ENCODE measurements at places on chromosomes 3 and 15.

GRCh38 chr15:59437817-59438624 is at the start of gene FAM81A:
Gene FAM81A (plus strand): TSS chr15:59438186. CDS start chr15:59458627, 20,441 bp downstream.
- peak; percentile 53 for DNase-seq

GRCh38 chr3:37256447-37256846 is 82.1 kb upstream of the LRRFIP2 start:
- no peak for DNase-seq

DNA sequence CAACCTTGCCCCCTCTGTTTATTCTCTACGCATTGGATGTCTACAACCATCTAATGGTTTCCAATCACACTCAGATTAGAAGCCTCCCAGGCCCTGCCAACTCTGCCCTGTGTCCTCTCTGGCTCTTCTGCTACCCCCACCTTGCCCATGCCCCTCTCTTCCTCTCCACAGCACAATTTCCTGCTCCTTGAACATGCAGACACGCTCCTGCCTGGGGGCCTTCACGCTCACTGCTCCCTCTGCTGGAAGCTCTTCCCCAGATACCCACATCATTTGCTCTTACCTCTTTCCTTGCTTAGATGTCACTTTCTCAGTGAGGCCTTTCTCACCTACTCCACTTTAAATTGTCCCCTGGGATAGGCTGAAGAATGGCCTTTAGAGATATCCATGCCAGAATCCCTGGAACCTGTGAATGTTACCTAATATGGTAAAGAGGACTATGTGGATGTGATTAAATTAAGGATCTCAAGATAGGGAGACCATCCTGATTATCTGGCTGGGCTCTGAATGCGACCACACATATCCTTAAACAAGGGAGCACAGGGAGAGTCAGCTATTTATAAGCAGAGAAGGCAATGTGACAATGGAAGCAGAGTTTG is 9.9 kb downstream of the KY start:
- no peak for DNase-seq

GRCh38 chr15:85706779-85707518 is 87.8 kb downstream of the KLHL25 start:
- no peak for DNase-seq

GRCh38 chr3:15819576-15819975 is 21.8 kb upstream of the ANKRD28 start:
- no peak for DNase-seq

GRCh38 chr3:144264794-144265193 is 293.2 kb downstream of the DIPK2A start:
- DNase-seq = no peak

DNA sequence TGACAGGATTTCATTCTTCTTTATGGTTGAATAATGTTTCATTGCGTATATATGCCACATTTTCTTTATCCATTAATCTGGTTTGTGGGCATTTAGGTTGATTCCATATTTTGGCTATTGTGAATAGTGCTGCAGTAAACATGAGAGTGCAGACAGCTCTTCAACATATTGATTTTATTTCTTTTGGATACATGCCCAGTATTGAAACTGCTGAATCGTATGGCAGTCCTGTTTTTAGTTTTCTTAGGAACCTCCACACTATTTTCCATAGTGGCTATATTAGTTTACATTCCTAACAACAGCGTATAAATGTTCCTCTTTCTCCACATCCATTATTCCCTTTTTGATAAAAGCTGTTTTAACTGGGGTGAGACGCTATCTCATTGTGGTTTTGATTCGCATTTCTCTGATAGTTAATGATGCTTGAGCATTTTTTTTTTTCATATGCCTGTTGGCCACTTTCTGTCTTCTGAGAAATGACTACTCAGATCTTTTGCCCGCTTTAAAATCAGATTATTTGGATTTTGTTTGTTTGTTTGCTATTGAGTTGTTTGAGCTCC is 21.7 kb downstream of the AQP9 start:
- DNase-seq = no peak

GRCh38 chr3:85670634-85671205 is 711.9 kb downstream of the CADM2 start:
- no peak for DNase-seq

DNA sequence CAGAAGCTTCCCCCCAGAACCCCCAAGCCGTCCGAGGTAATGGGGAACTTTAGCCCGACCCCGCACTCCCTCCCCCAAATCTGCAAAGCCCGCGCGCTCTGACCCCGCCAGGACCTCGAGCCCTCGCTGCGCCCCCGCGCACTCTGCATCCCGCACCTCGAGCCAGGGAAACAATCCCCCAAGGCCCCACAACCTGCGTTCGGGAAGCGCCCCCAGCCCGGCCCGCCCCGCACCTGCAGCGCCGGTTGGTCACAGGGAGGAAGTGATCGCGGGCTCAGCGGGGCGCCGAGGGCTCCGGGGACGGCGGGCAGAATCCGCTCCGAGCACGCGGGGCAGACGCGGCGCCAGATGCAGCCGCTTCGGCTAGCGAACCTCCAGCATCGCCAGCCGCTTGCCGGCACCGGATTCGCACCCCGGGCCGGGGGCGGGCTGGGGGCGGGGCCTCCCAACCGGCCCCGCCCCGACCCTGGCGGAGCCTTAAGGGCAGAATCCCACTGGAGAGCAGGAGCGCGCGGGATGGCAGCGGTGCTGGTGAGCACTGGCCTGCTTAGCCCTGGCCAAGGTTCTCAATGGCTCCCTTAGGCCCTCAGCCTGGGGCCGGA is at the start of gene CAMKV:
TSS of gene CAMKV (minus strand) at position 382 of the 602 bp plus-strand sequence. CDS start 7,518 bp downstream, outside the sequence.
- peak; percentile 18 for DNase-seq

GRCh38 chr15:49372366-49372765 is 50.7 kb upstream of the FGF7 start:
- DNase-seq = no peak

DNA sequence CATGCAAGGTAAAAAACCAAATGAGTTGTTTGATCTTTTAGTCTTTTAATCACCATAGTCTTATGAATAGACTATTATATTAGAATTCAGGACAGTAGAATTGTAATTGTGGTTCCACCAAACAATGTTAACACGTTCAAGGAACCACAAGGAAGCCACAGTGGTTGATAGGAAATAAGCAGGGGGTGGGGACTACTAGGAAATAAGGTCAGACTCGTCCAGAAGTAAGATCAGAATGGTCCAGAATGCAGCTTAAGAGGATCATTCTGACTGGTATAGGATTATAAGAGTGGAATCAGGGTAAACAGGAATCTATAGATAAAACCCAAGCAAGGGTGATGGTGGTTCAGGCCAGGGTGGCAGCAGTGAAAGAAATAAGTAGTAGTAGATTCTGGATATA is 7.5 kb downstream of the MYNN start:
- DNase-seq = no peak

DNA sequence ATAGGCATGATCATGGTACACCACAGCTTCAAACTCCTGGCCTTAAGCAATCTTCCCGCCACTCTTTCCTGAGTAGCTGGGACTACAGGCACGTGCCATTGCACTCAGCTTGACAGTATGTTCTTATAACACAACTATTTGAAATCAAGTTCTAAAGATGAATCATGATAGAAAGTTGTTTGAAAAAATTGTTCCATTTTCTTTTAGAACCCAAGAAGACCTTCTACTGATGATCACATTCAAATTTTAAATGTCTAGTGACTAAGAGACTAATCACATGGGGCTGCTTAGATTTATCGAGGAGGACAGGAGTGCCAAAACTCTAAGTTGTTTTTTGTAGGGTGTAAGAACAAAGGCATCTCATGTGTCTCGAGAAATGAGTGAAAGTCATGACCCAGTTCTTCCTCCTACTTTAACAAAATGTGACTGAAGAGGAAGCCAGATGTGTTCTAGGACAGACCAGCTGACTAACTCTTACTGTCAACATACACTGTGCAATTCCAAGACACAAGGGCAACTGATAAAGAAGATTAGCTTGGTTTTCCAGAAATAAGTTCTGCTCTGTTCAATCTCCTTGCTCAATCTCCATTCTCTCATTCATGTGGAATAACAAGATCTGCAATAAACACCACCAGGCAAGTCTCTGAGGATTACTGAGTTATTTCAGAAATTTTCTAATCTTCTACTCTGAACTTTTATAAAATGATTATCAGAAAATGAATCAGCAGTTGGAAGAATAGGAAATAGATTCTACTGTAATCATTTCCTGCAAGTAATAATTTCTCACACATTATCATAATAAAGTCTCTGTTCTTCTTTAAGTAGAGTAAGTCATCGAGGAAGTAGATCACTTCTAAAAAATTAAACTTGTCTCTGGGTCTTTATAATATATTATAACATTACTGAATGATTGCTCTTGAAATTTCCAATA is 122.6 kb upstream of the CCNL1 start:
- no peak for DNase-seq

DNA sequence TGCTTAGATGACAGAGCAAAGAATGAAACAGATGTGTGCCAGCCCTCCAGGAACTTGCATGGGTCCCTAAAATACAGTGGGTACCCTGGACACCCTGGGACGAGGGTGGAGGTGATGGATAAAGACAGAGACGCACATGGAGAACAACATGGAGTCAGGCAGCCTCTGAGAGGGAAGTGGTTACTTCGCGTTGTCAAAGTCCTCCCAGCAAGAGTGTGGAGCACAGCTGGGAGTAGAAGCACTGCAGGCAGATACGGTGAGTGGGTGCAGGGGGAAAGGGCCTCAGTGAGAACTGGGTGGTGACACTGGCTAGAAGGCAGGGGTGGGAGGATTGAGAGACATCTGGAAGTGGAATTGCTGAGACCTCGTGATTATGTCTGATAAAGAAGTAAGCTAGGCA is 70.8 kb upstream of the PRR20G start:
- DNase-seq = no peak

DNA sequence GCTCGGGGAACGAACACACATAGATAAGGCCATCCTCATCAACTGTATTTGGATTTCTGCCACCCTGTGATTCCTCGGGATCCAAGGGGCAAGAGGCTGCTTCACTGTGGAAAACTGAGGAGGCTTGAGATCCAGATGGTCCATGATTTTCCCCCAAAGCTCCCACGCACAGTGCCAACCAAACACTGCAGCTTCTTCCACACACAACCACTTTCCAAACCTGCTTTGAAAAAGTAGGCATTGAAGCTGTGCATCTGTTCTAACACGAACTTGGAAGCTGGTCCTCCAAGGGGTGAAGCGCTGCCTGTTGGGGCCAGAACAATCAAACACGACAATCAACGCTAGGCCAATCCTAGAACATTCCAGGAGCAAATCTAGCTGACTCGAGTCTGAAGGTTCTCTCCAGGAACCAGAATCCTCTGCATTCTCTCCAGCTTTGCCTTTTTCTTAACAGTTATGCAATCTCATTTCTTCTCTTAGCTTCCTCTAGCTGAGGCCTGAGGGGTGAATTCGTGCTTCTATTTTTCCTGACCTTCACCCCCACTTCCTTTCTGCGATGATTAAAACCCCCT is 104.4 kb downstream of the LRRK1 start:
- no peak for DNase-seq

GRCh38 chr3:10162185-10162584 is 2.5 kb upstream of the IRAK2 start:
- no peak for DNase-seq

GRCh38 chr15:74399100-74399499 is 31.7 kb upstream of the CYP11A1 start:
- DNase-seq = no peak

DNA sequence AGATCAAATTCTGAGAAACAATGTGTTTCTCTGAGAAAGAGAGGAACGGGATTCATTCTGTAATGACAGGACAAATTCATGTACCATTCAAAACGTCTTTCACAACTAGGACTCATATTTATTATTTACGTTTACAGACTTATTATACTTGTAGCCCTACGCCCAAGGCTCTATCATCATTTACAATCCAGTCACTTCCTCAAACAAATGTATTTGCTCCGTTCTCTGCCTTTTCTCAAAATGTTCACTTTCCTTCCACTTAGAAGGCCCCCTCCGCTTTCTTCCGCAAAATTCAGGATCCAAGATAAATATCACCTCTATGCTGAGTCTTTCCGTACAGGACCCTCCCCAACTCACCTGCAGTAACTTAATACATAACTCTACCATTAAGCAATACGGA is 745 bp downstream of the RSL24D1 start:
- DNase-seq = no peak

GRCh38 chr15:64462492-64462891 is 2.1 kb downstream of the ZNF609 start:
- DNase-seq = no peak

GRCh38 chr3:4776399-4776979 is 202.7 kb upstream of the BHLHE40 start:
- no peak for DNase-seq

DNA sequence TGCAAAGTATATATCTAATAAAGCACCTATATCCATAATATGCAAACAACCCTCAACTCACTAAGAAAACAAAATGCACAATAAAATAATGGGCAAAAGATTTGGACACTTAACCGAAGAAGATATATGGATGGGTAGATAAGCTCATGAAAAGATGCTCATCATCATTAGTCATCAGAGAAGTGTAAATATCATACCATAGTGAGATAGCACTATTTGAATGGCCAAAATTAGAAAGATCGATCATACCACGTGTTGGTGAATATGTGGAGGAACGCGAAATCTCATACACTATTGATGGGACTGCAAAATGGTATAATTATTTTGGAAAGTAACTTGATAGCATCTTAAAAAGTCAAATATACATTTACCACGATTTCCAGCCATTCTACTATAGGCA is 40.5 kb downstream of the PLS1 start:
- DNase-seq = no peak

DNA sequence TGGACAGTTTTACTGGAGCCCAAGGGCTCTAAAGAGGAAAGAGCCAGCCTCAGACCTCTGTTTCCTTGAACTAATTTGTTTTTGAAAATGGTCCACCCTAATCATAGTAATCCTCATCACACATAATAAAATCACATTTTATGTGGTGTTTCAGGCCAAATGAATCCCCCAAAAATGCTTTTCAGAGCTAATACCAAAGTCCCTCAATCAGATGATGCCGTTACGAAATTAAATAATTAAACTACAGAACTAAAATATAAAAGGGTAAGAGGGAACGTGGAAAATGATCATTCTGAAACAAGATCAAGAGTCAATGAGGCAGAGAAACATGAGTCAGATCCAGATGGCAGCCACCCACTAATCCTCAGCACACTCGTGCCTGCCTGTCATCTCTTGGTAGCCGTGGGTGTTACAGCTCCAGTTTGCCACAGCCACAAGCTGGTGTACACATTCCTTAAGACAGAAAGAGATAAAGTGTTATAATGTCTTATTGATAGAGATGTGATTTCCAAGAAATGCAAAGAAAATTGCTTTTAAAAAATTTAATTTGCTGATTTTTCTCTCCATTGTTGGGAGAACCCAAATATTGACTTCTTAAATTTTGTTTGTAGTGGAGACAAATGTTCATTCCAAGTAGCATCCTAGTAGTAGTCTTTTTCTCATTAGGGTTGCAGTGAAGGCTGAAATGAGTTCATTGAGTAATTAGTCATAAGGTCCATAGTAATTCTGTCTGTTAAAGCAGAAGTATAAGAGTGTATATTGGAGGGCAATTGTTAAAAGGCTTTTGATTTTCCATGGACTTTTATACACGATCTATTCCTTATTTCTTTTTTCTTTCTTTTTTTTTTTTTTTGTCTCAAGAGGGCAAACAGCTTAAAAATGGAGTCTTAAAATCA is 104.2 kb downstream of the AGBL1 start:
- no peak for DNase-seq

Measured in NCI-H510A (cell line).